ENCODE measurements at places on chromosomes 6 and 20.

DNA sequence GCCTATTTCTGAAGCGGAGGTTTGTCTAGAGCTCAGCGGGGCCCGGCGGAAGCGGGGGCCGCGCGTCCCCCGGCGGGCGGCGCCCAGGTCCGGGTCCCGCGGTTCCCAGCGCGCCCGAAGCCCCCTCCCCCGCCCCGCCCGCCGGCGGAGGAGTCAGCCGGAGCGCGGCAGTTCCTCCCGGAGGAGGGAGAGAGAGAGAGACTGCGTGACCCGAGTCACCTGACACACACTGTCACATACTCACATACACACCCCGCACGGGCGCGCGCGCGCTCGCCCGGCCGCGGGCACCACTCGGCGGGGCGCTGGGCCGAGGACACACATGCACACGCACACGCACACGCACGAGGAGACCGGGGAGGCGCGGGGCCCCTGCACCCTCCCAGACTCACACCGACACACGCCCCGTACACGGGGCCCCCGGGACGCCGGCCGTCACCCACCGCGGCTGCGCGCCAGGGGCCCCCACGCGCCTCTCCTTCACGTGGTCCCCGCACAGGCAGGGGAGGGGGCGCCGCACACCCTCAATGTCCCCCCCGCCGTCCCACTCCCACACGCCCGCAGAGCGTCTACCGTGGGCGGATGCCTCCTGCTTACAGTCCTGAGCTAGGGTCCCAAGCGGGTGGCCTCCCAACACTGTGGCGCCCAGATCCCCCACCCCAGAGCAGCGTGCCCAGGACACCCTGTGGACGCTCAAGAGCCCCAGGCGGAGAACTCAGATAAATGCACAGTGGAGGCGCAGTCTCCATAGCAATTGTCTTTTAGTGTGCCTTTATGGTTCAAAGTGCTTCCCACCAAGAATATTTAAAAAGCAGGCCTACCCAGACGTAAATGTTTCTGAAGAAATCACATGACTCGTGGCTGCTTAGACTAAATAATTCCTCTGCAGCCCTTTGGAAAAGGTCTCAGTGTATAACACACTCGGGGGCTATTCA is at the start of gene RRAGD:
RRAGD (minus strand) TSS at position 203 of the 935 bp plus-strand sequence. CDS start 280 bp downstream, outside the sequence.
- peak; percentile 40 for DNase-seq

GRCh38 chr6:37020812-37021211 is 15.4 kb downstream of the FGD2 start:
- no peak for DNase-seq

GRCh38 chr6:118965371-118965770 is 30.4 kb upstream of the MCM9 start:
- DNase-seq: no peak

GRCh38 chr6:503610-504362 is 112.2 kb downstream of the IRF4 start:
- no peak for DNase-seq

GRCh38 chr20:7841291-7841970 is 98.8 kb downstream of the HAO1 start:
- DNase-seq: no peak

GRCh38 chr20:36773107-36773596 is 411 bp downstream of the DSN1 start:
- DNase-seq: no peak

- no peak for DNase-seq
These were observed 57.7 kb downstream of the RSPO3 start for GRCh38 chr6:127176146-127176545.

DNA sequence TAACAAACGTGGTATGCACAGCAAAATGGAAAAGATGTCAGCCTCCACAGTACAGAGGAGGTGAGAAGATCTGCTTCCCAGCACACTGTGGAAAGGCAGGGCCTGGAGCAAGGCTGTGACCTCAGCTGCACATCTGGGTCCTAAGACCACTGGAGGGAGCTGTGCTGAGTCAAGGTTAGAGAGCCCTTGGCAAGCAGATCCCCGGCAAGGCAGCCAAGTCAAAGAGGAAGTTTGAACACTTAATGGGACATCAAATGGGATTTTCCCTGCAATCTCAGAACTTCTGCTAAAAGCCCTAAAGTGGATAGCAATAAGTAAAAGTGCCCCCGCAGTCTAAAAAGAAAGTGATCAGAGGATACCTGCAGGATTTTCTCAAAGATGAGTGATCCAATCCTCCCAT is 39.5 kb downstream of the UNC5CL start:
- no peak for DNase-seq

- DNase-seq: no peak
These were observed 24.5 kb upstream of the TCFL5 start for GRCh38 chr20:62885896-62886708.

- no peak for DNase-seq
These were observed 949 bp downstream of the TXLNB start for GRCh38 chr6:139290787-139291311.

GRCh38 chr20:43508604-43509040 is 1.1 kb downstream of the L3MBTL1 start:
- no peak for DNase-seq

DNA sequence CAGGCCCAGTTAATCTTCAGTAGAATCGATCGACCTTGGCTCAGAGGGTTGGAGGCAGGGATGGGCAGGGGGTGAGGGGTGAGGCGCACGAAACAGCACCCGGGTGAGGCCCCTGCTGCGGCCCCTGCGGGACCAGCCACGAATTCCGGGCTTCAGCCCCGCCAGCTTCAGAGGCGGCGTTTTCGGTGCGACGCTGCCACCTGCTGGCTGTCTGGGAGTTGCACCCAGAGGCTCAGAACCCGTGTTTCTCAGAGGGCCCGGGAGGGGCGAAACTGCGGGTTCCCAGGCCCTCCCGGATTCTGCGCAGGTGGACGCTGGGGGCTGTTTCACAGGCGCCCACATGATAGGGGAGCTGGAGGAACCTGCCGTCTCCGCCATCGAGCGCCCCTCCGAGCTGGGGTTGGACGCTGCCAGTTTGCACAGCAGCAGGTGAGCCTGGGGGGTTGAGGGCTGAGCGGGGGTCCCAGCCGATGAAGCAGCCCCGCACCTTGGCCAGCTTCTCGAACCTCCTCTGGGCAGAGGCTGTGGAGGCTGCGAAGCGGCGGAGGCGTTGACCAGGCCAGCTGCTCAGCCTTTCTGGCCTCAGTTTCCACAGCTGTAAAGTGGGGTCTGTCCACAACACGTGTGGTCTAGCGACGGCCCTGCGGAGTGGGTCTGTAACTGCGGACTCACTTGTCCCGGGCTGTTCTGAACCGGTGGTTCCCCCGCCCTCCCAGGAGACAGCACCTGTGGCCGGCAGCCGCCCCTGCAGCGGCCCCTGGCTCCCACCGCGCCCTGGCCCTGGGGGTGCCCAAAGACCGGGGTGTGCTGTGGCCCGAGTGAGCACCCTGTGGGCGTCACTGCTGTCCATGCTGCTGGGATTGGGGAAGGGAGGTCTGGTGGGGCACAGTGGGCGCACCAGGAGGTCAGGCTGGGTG is 2.5 kb upstream of the BHLHE23 start:
- DNase-seq: peak; percentile 85

GRCh38 chr20:58720890-58721289 is 28.3 kb downstream of the NPEPL1 start:
- DNase-seq: no peak

DNA sequence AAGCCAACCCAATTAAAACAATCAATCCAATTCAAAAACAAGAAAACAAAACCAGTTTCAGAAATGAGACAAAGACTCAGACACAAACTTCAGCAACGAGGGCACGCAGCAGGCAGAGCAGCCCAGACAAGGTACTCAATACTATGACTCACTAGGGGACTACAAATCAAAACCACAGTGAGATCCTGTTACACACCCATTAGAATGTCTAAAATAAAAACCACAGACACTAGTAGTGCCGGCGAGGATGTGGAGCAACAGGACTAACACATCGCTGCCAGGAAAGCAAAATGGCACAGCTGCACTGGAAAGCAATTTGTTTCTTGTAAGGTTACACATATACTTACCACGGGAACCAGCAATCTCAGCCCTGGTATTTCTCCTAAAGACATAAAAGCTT is 28.4 kb upstream of the MAS1L start:
- no peak for DNase-seq

- no peak for DNase-seq
These were observed 1.2 kb upstream of the HDDC2 start for GRCh38 chr6:125302840-125303511.

- DNase-seq: no peak
These were observed 430 bp upstream of the SOX18 start for GRCh38 chr20:64049878-64050260.

DNA sequence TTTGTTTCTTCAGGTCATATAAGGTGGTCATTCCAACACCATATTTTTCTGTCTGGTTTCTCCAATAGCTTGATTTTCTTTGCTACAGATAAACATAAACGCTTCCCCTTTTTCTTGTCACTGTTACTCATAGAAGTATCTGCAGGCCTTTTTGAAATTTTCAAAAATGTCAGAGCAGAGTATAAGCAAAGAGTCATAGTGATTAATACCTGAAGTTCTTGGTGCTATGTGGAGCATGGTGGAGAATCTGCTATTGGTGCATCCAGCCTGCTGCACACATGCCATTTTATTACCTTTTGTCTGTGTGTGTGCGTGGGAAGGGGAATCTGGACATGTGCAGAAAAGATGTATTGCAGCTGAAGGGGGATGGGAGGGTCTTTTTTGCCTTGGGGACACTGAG is 19.7 kb downstream of the STX11 start:
- DNase-seq: no peak

DNA sequence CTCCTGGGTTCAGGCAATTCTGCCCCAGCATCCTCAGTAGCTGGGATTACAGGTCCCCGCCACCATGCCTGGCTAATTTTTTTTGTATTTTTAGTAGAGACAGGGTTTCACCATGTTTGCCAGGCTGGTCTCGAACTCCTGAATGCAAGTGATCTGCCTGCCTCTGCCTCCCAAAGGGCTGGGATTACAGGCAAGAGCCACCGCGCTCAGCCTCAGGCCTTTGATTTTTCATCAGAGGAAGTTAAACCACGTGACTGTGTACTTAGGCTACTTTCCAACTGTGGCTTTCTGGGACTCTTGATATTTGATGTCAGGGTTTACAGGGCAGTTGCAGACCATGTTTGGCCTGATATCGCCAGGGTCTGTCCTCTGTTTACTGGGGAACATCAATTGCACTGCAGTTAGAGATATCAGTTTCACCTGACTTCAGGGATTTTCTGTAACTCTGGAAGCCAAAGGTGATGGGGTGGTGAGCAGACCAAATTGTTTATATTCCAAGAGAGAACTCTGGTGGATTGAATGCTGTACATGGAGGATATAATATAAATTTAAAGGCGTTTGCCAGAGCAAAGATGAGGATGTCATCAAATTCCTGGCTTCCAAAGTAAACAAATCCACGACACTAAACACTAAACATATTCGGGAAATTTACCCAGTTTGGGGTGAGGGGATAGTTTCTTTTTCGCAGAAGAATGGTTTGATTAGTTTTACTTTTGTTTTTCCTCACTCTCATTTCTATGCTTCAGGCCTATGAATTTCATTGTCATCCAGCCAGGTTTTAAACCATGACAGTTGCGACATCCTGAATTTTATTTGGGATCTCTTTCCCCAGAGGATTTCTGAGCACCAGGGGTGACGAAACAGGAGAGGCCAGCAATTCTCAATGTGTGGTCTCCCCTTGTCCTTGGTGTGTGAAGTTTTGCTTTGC is 4.2 kb downstream of the PSMF1 start:
- no peak for DNase-seq

DNA sequence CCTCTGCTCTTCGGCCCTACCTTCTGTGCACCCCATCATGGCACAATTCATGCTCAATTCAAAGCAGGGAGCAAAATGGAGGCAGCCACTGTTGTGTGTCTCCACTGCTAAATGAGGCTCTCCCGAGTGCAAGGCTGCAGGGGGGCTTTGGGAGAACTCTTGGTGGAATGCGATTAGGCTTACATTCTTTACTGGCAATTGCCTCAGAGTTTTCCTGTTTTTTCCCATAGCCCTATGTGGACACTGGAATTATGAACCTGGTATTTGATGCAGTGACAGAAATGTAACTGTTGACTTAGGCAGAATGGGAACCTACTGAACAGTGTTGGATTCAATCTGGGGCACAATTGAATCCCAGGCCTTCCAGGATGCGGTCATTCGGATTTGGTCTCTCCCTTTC is 187.9 kb upstream of the GMDS start:
- no peak for DNase-seq

GRCh38 chr6:157108923-157109322 is 214.4 kb downstream of the TMEM242 start:
- DNase-seq: no peak

DNA sequence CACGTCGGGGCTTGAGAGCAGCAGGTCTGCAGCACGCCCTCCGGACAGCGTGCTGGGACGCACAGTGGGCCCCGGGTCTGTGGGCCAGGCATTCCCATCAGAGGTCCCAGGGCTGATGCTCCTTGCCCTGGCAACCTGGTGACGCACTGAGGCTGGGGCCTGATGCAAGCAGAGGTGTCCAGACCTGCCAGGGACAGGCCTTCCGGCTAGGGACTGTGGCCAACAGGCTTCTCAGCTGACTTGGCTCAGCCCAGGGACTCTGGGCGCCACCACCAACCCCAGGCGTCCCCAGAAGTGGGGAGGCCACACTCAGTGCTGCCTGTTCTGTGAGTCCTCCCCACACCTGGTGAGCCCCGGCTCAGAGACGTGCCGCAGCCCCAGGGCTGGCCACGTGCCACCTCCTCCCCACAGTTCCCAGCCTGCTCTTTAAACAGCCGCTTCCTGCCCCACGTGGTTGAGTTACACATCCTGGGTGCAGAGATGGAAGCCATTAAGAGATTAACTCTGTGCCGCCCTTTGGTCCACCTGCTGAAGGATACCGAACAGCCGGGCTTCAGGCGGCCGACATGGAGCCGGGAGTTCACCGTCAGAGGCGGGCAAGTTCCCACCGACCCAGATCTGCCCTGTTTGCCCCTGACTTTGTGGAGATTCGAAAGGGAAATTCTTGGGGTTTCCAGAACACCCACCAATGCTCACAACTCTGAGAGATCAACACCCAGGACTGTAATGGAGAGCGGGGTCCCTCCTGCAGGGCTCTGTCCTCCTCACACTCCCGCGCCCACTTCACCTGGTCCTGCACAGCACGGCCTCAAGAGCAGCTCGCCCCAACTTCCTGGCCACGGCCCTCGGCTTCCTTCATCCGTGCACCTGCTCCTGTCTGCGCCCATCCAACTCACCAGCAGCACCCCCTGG is 37.6 kb upstream of the ZBP1 start:
- peak; percentile 16 for DNase-seq

DNA sequence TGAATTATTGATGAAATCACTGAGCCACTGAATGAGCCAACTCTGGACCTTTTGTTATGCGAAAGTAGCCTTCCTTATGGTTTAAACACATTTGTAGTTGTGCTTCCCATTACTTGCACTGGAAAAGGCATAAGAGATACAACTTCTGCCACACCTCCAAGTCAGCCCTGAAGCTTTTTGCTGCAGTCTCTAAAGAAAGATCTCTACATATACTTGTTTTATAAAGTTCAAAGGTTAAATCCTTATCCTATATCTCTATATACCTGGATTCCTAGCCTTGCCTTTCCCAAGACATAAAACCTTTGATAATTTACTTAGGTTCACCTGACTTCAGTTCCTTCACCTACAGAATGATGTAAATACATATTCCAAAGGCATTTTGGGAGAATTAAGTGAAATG is 132.0 kb downstream of the PTPRK start:
- no peak for DNase-seq

GRCh38 chr6:37039958-37040357 is 34.5 kb downstream of the FGD2 start:
- DNase-seq: no peak
